ENCODE measurements at places on chromosomes 11 and 22.

- DNase-seq: no peak
These were observed 1276.1 kb downstream of the LRRC4C start for GRCh38 chr11:40183073-40184064.

GRCh38 chr11:86787018-86787536, 13.3 kb upstream of the PRSS23 start:
- no peak for DNase-seq

DNA sequence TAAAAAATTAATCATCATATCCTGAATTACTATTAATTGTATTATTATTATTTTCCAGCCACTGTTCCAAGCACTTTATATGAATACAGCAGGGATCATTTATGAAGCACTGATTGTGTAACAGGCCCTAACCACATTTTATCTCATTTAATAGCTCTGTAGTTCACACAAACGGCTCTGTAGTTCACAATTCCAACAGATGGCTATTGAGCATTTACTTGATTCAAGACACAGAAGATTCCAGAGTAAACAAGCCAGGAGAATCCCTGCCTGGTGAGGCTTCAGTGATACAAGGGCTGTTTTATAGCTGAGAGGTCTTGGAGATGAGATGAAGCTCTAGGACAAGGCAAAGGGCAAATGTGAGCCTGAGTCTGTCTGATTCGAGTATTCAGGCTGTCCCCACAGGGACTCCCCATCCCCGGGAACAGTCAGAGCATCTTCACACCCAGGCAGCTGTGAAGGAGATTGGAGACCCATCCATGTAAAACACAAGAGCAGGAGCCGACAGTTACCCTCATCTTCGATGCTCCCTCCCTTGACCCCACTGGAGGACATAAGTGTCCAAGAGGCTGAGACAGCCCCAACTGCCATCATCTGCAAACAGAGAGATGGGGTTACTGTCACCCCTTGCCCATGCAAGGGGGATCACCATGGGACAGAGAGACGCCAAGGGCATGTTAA, 222.5 kb downstream of the MN1 start:
- no peak for DNase-seq

GRCh38 chr11:69475141-69475865, 6.2 kb upstream of the LINC01488 start:
- no peak for DNase-seq

- no peak for DNase-seq
These were observed 53.8 kb upstream of the DRD2 start for GRCh38 chr11:113528982-113529381.

GRCh38 chr11:46280706-46281105, 3.2 kb downstream of the CREB3L1 start:
- DNase-seq: no peak

- DNase-seq: no peak
These were observed at the start of gene SYT12 for GRCh38 chr11:67022961-67023956. Gene SYT12 (plus strand): TSS chr11:67023134. CDS start chr11:67030145, 7,011 bp downstream.

DNA sequence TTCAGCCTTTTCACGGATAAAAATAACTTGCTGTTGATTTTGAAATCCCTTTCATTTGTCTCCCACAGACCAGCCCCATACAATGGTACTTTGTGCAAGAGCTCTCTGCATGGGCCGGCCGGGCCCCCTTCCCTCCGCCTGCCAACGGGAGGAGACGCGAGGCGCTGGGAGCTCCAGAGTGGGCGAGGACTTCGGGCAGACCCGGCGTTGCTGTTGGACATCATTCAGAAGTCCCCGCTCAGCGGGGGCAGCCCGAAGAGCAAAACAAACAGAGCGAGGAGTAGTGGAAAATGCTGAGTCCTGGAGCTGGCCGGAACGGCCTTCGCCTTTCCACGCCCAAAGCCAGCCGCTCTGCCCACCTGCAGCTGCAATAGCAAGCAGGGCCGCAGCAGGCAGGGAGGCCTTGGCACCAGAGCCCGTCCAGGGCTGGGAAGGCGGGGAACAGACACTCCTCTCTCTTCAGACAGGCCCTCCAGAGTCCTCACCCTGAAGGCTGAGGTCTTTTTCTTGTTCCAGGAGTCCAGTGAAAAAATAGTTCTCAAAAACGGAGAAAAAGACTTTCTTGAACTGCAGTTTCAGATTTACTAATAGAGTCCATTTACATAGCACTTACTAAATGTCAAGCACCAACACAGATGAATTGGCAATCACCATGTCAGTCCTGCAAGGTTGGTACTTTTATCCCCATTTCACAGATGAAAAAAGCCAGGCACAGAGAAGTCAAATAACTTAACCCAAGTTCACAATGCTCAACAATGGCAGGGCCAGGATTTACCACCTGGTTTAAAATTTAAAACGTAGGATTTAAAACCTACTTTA, 135.5 kb downstream of the ETS1 start:
- no peak for DNase-seq

DNA sequence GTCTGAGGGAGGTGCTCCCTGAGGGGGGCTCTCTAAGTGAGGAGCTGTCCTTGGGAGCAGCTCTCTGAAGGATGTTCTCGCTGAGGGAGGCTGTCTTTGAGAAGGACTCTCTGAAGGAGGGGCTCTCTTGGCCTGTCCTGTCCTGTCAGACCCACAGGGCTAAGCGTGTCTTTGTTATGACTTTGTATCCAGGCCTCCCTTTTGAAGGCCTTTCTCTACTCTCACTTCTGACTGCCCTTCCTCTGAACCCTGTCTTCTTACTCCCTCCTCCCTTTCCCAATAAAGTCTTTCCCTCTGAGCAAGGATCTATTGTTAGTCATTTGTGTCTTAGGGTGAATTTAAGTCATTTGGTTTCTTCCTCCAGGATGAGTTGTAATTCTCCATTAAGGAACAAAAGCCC, 330.1 kb upstream of the PLET1 start:
- no peak for DNase-seq

DNA sequence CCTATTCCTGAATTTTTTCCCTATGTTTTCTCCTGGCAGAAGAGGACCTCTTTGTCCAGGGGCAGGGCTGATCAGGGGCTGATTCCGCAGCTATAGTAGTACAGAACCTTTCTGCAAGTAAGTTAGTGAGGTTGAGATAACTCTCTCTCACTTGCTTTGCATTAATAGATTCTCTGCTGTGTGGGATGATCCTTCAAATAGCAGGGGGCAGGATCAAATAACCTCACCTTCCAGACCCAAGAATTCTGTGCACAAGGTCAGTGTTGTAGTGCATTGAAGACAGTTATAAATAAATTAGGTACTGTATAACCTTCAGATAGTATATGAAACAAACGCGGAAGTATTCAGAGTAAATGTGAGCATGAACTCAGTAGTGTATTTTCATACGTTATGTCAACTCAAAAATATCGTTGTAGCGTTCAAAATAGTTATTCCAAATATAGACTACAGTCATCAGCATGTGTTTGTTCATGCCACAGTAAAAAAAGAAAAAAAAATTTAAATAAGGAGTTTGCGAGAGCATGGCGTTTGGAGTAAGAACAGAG, 278 bp downstream of the MMP26 start:
- no peak for DNase-seq

DNA sequence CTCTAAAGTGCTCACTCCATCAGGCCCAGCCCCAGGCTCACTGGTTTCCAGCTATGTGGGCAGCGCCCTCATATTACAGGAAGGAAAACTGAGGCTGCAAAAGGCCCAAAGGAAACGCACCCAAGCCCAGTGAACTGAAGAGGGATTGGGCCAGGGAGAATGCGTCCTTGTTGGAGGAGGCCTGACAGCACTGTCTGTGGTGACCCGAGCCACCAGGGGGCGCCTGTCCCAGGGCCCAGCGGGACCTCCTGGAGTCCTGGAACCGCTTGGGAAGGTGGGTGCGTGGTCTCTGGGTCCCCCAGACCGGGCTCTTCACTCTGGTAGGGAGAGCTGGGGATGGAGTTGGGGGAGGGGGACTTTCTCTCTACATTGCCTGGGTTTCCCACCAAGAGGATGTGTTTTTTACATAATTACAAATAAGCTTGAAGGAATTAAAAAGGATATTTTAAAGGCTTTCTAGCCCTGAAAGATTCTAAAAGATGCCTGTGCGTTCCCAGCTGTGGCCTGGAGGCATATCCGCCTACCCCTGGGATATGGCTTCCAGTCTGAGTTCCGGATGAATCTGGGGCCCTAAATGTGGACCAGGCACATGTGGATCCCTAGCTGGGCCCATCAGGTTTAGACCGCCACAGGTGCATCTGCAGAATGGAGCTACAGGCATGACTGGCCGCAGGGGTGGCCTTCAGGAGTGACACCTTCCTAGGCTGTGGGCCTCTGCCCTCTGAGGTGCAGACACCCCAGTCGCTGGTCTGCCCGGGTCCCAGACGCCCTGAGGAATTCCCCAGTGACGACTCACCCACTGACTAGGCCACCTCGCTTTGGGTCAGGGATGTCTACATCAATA, 4.2 kb downstream of the SPI1 start:
- DNase-seq: peak; percentile 84

GRCh38 chr11:33534575-33534974, 166.1 kb downstream of the C11orf91 start:
- DNase-seq: no peak

DNA sequence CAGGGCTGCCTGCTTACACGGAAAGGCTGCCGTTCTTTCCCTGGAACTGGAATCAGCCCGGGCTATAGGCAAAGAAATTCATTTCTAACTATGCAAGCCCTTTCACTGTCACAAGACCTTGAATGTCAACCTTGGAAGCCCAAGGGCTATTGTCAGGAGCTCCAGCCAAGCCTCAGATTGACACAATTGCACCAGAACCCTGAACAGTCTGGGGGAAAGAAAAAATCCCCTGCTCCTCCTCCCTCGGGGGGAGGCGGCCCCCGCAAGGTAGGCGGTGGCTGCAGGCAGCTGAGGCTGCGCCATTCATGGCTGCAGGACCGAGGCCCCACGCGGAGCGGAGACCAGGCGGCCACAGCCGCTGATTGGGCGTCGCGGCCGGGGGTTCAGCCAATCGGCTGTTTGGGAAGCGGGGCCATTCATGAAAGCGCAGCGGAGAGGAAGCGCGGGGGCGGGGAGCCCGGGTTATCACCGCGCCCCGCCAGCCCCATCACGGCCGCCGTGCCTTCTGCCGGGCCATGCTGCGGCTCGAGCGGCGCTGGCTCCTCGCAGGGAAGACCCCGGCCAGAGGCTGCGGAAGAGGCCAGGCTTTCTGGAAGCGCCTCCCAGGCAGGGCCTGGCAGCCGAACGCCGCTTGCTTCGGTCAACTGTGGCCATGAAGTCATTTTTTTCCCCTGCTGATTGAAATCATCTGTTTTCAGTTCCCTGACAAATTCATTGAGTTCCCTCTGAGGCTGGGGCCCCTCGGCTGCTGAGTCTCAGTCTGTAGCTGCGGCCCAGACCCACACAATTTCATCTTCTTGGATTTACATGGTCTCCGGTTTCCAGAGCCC, 38.1 kb upstream of the LINC01488 start:
- DNase-seq: peak; percentile 47

- DNase-seq: no peak
These were observed 16.6 kb upstream of the TTLL12 start for GRCh38 chr22:43203471-43203981.

- DNase-seq: peak; percentile 22
These were observed at the start of gene BSX for GRCh38 chr11:122981388-122982264. Gene BSX (minus strand): TSS chr11:122981834. CDS start chr11:122981671, 163 bp downstream.

GRCh38 chr11:97856666-97857065, 1164.1 kb upstream of the CNTN5 start:
- no peak for DNase-seq

DNA sequence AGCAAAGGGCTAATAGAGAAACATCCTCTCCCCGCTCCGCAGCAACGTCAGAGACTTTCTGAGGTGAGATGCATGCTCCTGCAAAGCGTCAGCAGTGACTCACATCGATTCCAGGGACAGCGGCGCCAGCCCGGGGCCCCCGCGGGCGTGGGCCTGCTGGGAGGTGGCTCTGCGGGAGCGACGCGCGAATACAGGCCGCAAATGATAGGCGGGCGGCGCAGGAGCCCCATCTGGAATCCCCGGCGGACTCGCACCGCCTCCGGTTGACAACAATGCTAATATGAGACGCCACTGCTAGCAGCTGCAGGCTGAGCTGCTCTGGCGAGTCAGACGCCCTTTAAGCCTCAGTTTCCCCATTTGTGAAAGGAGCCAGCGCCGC, 557 bp downstream of the RANGAP1 start:
- peak; percentile 15 for DNase-seq

DNA sequence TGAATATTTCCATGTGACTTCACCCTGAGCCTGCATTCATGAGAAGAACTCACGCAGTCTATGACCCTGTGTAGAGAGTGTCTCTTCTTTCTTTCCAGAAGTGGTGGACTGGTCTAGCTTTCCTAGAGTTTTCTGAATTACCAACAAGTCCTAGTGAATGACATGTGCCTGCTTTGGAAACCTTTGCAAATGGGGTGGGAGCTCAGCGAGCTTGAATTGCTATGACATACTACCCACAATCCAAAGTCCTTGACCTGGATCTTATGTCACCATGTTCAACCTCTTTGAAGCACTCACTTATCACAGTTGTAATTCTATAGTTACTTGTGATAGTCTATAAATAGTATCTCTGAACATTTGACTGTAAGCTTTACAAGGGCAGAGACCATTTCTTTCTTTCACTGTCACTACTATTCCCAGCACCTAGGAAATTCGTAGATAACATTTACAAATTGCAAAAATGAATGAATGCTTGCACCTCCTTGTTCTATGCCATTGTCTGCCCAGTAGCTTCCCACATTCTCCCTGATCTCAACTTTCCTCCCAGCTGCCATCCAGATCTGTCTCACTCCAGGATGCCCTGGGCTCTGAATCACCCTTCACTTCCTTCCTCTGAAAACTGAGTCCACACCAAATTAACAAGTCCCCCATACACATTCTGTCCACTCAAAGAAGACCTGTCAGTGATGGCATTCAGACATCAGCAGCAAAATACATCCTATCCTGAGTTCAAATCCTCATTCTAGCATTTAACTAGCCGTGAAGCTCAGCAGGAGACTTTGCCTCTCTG, 201.9 kb upstream of the SESN3 start:
- no peak for DNase-seq

GRCh38 chr22:20024225-20024624, 3.3 kb downstream of the TANGO2 start:
- DNase-seq: no peak

GRCh38 chr11:11973866-11974265, 34.6 kb downstream of the DKK3 start:
- no peak for DNase-seq

- no peak for DNase-seq
These were observed 449.3 kb downstream of the OPCML start for GRCh38 chr11:133082841-133083488.

DNA sequence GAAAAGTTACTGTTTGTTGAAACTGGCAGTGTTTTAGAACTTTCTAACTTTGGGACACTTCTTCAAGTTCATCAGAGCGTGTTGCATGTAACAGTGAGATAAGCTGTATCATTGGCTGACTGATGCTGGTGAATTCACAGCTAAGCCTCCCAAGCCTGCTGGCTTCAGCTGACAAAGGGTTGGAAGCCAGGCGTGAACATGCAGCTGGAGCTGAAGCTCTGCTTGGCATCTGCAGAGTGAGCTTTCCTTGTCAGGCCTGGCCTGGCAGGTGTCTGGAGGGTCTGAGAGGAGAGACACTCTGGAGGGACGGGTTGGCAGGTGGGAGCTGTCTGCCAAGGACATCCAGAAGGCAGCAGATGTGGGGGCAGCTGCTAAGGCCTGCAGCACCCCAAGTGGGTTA, 1.5 kb downstream of the AMPD3 start:
- no peak for DNase-seq

- no peak for DNase-seq
These were observed 1475.2 kb downstream of the TBC1D22A start for GRCh38 chr22:48237466-48238283.
